ENCODE measurements at places on chromosomes 3 and 15.

DNA sequence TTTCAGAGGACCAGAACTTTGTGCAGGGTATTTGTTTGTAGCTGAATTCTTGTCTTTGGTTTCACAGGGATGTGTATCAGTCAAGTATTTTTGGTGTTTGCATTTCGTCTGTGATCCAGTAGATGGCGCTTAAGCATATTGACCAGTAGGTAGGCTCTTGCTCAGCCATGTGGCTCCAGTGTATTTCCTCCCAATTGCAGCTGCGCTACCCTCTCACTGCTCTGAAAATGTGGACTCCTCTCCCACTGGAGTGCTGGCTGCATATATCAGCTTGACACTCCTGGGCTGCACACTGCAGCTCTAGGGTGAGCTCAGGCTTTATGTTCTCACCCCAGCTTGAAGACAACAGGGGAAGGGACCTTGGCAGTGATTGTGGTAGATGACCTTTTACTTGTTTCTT is 1264.3 kb upstream of the ALCAM start:
- no peak for DNase-seq

GRCh38 chr15:82539691-82540054 is 584 bp downstream of the RPS17 start:
- DNase-seq = no peak

DNA sequence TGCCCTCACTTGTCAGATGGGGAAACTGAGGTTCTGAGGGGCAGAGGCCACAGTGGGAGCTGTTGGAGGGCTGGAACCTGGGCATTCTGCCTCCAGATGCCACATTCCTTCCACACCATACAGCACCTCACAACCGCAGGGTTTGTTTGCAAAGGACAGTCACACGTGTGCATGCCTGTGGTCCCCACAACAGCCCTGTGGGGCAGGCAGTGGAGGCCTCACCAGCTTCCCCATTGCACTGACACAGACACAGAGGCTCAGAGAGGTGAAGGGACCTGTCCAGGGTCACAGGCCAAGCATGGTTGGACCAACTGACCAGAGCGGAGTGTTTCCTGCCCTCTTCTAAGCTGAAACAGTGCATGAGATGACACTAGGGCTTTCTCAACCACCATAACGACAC is 75.2 kb upstream of the SEC13 start:
- DNase-seq = no peak

DNA sequence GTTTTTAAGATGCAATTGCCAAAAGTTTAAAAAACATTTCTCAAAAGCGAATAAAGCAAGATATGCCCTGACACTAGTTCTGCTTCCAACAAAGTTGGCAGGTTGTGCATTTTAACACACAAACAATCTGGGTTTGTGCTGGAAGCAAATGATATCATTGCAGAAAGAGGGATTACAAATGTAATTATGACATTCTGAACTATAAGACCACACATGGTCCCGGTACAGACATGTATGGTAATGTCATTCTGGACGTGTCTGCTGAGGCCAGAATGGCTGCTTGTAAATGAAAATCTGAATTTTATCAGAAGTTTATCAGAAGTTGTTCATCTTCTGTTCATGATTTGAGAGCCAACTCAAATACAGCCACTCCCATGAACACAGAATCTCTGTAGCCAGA is 10.7 kb downstream of the TMC3 start:
- no peak for DNase-seq

- no peak for DNase-seq
Observed at GRCh38 chr3:99909714-99910495, 92.2 kb downstream of the CMSS1 start.

- no peak for DNase-seq
Observed at GRCh38 chr3:75342425-75342824, 321.7 kb upstream of the FRG2C start.

- DNase-seq = no peak
Observed at GRCh38 chr15:44340410-44340809, 51.9 kb downstream of the GOLM2 start.

- no peak for DNase-seq
Observed at GRCh38 chr15:89379251-89379695, 44.6 kb upstream of the POLG start.

- no peak for DNase-seq
Observed at GRCh38 chr3:192409201-192409837, 318.0 kb downstream of the FGF12 start.
